ENCODE measurements at places on chromosomes 3 and 15.

DNA sequence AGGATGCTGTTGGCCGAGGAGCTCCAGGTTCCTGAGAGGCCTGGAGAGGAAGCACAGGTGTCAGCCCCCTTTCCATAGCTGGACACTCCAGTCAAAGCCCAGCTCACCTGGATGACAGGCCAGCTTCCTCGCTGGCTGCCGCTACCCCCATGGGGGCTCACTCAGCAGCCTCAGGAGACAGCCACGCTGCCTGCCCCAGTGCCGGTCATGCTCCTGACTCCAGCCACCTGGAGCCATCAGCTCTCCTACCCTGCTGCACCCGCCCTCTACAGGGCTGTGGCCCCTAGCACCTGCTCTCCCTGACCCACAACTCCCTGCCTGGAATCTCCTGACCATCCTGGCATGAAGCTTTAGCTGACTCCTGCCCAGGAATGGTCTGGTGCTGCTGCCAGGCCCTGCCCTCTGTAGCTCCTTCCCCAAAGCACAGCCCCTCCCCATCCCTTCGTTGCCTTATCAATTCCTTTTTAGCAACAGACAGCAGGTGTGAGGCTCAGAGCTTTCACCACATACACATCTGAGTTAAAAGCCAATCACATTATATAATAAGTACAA, 94.2 kb downstream of the NUP210 start:
- DNase-seq, result no peak

DNA sequence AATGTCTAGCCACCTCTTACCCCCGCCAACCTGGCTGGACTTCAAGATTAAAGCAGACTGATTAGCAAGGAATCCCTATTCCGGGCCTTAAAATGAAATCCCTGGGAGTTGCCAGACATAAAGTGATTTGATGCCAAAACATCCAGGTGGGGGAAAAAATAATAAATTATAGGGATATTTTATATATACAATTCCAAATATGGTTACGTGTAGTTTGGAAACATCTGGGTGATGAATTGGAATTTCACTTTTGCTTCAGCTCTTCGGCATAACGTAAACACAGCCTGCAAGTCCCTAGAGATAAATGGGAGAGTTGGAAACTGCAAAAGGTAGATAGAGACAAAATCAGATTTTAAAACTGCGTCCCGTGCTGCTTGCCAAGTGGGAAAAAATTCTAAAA, 545.5 kb upstream of the MDFIC2 start:
- no peak for DNase-seq

GRCh38 chr3:159170436-159171003, 368.7 kb downstream of the MFSD1 start:
- peak; percentile 31 for DNase-seq

DNA sequence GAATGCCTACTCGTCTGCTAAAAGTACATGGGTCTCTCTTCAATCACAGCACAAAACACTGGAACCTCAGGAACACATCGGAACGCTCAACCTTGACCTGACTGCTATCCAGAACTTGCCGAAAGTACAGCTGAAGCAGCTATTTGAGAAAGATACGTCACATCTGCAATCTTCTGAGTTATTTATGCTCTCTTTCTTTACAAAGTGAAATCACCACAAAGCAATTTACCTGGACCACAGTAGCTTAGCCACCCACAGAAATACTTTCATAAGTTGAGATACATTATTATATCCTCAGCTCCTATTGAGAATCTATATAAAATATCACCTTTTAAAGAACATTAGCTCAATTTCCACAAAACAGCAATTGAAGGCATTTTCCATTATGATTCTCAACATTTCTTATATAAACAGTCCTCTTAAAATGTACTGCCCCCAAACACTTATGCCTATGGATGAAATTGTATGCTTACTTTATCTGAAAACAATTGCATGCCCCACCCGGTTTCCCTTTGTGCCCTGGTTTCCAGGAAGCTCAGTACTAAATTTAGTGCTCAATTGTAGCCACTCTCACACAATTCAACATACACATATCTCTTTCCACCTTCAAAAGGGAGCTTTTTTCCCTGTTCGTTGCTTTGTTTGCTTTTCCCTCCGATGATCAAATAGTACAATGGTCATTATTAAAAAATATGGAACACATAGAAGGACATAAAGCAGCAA, 31.8 kb downstream of the HEG1 start:
- DNase-seq, result no peak

GRCh38 chr3:3806856-3807255, 7.6 kb downstream of the LRRN1 start:
- DNase-seq, result no peak

- DNase-seq, result no peak
Measured at GRCh38 chr3:136714020-136714419, 38.2 kb downstream of the STAG1 start.
